Muscle of back (tissue), 13 donors: ENCODE measurements at places on chromosomes 11 and 22.
A peak's percentile ranks its signal among the peaks of the same experiment; 100 is the strongest.

GRCh38 chr11:70506986-70507385 is 108.7 kb downstream of the CTTN start:
- DNase-seq = no peak

DNA sequence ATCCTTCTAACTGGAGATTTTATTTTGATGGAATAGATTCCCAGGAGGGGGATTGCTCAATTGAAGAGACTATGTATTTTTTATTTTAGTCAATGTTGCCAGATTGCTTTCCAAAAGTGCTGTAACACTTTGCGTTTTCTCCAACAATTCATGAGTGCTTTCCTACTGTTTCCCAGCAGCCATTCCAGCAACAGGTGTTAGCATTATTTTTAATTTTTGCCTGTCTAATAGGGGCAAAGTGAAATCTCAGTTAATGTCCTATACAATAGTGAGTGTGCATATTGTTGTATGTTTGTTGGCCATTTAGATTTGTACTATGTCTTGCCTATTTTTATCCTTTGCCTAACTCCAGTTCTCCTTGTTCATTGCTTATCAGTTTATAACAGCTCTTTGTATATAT is 12.1 kb upstream of the CACNG2 start:
- DNase-seq = no peak

DNA sequence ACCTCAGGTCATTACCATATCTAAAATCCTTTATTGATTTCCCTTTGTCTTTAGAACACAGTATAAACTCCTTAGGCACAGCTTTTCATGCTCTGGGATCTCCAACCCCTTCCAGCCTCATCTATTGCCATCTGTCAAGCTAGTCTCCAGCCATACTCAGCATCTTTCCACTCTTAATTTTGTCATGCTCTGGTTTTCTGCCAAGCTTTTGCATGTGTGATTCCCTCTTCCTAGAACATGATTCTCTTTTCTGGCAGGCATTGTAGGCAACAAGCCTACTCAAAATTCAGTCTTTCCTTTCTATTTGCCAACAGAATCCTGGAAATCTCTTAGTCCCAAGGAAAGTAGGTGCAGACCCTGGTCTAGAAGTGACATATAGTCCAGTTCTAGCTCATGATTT is 35.5 kb upstream of the SLC6A5 start:
- DNase-seq = peak; percentile 4

GRCh38 chr11:115521825-115522224 is 17.6 kb upstream of the CADM1 start:
- DNase-seq = no peak

GRCh38 chr11:28447226-28447625 is 339.0 kb downstream of the METTL15 start:
- DNase-seq = no peak

DNA sequence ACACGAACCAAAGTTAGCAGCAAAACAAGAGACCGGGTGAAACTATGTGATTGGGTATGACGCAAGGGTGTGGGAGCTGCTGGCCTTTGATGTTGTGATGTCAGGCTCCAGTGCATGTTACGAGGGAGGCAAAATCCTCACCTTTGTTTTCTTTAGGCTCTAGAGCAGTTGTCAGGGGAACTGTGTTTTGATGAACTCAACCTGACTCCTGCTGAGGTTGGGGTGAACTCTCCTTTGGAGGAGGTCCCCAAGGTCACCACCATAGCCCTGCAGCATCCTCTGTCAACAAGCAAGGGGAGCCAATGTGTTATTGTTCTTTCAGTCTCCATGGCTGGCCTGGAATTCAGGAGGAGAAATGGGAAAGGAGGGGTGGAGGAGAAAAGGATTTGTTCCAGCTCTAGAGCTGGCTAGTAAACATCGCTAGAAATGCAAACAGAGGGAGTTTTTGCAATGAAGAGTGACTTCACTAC is 33.8 kb downstream of the RASSF10 start:
- DNase-seq = no peak

DNA sequence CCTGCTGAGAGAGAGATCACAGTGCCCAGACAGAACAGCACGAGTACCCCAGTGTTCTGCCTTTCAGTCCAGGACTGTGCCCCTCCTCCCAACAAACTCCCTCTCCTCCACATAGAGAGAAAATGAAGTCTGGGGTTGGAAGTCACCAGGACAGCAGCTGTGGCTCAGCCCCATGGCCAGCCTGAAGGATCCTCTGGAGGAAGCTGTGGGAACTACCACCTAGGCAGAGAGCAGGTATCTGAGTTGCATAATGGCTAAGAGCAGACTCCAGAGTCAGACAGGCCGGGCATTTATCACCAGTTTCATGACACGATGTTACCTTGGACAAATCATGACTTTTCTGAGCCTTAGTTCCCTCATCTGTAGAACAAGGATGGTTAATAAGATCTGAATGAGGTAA is 61.2 kb upstream of the RRAS2 start:
- DNase-seq = no peak

GRCh38 chr11:131418189-131418588 is 47.8 kb downstream of the NTM start:
- no peak for DNase-seq

DNA sequence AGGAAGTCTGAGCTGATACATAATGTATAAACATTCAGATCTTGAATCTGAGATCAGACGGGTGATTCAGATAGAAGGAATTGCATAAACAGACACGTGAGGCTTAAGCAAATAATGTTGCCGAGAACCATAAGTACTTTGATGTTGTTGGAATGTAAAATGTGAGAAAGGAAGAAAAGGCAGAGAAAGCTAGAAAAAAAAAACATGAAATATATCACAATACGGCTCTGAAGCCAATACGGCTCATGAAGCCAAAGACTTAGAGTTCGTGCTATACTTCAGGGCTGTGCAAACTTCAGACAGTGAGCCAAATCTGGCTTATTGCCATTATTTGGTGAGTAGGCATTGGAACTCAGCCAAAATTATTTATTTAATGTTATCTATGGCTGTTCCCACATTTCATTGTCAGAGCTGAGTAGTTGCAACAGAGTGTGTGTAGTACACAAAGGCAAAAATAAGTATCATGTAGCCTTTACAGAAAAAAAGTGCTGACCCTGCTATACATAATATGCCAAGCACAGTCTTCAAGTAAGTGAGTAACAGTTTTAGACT is 673.3 kb downstream of the CNTN5 start:
- DNase-seq = no peak

DNA sequence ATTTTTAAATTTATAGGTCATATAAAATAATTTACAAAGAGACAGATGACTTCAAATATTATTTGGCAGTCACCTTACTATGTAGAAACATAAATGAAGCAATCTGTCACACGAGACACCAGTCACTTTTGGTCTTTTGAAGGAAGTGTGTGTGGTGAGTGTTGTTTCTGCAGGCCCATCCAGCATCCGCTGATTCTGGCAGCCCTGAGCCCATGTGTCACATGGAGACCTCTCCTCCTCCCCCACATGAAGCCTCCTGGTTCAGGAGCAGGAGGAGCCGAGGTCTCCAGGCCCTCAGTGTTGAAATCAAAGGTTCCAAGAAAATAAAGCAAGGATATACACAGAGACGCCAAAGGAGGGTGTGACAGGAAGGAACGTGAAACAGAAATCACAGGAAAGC is 60.1 kb downstream of the ARFGAP3 start:
- no peak for DNase-seq

- DNase-seq = peak; percentile 4
Observed at GRCh38 chr11:133697161-133697560, 148.2 kb downstream of the SPATA19 start.

DNA sequence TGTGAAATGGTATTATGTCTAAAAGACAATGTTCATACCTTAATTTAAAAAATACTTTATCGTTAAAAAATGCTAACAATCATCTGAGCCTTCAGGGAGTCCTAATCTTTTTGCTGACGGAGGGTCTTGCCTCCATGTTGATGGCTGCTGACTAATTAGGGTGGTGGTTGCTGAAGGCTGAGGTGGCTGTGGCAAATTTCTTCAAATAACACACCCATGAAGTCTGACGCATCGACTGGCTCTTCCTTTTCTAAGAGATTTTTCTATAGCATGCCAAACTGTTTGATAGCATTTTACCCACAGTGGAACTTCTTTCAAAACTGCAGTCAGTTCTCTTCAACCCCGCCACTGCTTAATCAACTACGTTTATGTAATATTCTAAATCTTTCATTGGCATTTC is 33.6 kb downstream of the TCF20 start:
- DNase-seq = no peak

GRCh38 chr11:130831506-130831905 is 84.8 kb downstream of the SNX19 start:
- DNase-seq = peak; percentile 89

DNA sequence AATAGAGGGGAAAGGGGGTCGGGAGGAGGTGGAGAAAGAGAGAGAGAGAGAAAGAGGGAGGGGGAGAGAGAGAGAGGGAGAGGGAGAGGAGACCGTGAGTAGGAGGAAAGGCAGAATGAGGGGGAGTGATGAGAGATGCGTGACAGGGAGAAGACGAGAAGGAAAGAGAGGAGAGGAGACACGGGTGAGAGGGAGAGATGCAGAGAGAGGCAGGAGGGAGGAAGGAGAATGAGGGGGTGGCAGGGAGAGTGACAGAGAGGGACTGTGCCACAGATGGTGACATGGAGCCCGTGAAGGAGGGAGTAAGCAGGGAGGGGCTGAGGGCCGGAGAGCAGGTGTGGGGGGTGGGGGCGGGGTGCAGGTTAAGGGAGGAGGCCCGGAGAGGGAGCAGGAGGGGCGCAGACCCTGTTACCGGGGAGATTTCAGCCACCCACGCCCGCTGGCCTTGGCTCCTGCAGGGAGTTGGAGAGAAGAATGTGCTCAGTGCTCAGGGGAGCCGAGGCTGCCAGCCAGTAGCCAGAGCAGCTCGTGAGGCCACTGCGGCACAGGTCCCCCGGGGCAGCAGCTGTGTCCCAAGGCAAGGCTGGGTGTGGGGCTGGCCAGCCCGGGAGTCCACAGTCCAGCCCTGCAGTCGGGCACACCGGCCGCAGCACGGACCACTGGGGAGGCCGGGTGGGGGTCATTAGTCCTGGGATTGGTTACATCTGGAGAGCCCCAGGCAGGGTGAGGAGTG is at the start of gene SSTR3:
TSS of gene SSTR3 (minus strand) at position 304 of the 733 bp plus-strand sequence. CDS start 4,674 bp downstream, outside the sequence.
- DNase-seq = no peak

DNA sequence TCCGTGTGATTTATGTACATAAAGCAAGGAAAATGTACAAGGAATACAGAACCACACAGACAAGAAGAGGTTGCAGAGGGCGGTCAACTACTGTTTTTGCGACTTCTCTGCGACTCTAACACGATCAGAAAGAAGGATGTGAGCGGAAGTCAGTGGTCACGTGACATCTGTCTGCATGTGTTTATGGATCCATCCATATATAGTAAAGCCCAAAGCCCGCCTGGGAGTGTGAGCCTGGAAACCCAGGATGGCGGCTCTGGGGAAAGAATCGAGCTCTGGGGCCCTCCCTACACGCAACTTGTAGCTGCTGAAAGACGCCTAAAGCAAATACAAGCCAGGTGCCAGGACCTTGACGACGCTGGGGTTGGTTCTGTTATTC is 8.8 kb downstream of the OSBPL5 start:
- DNase-seq = peak; percentile 62

- DNase-seq = no peak
Observed at GRCh38 chr11:32830413-32830738, 649 bp downstream of the PRRG4 start.

DNA sequence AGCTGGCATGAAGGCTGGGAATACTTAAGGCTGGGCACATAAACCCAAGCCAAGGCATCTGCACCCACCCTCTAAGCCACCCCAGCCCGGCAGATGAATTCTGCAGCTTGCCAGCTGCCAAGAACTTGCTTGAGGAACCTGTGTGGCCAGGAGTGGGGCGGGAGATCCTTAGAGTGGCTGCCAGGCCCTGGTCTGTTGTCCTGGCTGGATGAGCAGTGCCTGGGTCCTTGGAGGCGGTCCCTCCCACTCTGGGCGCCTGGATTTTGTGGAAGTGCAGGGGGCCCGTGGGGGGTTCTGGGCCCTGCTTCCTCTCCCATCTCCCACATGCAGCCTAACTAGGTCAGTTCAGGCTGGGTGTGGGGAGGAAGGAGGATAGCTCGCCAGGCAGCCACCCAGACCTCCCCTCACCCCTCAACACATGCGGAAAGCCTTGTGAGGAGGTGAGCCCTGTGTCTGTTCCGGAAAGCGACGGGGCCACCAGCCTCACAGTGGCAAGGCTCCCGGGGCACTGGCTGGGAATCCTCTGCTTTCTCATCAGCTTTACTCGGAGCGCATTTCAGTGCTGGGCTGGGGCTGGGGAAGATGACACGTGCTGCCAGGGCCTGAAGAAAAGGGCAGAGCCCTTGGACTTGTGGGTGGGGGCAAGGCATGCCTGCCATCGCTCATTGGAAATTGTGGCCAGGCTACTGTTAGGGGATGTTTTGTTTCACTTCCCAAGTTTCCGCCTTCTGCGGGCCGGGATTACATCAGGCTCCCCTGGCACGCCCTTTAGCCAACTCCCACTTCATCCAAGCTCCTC is 8.4 kb downstream of the DAGLA start:
- peak; percentile 73 for DNase-seq

- no peak for DNase-seq
Observed at GRCh38 chr11:93986716-93987115, 34.4 kb upstream of the HEPHL1 start.

DNA sequence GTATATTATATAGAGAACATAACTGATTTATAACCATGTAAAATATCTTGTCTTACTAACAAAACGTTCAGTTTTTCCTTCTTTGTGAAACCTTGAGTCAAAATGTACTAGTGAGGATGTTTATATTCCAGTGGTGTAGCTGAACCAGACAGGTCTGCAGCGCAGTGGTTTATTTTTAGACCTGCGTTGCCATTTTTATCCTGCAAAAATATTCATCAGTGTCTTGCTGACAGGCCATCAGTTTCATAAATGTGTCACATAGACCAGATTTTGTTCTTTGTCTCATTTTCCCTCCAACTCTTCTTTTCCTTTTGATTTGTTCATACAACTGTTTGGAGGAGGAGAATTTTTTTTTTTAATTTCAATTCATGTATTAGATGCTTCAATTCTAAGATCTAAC is 43.1 kb downstream of the HSD17B12 start:
- no peak for DNase-seq

- DNase-seq = no peak
Observed at GRCh38 chr11:20438637-20439036, 51.1 kb downstream of the PRMT3 start.

DNA sequence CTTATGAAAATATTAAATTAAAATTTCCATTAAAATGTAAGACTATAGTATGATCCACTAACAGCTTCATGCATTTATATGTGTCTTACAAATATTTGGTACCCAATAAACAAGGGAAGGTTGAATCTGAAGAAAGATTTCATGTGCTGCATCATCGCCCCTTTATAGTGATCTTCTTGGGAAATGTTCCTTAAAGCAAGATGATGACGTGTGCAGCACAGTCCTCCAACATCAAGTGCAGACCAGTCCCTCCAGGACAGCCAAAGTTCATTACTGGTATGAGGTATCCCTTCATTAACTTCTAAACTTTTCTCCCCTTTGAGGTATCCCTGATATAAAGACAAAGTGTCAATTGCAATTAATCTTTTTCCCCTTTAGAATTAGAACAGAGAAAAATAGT is 567.0 kb downstream of the METTL15 start:
- no peak for DNase-seq

DNA sequence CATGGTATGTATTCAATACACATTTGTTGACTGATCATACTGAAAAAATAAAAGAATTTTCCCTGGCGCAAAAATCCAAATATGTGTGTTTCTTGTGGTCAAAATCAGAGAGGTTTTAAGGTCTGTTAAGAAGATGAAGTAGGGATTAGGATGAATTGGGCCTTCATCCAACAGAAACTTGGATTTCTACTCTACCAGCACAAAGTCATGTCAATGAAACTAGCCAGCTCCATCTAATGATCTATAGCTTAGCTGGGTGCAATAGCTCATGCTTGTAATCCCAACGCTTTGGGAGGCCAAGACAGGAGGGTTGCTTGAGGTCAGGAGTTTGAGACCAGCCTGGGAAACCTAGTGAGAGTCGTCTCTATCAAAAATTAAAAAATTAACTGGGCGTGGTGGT is 65.5 kb downstream of the USP35 start:
- no peak for DNase-seq

- no peak for DNase-seq
Observed at GRCh38 chr22:38461057-38461413, 6.0 kb upstream of the KCNJ4 start.
